CD8-positive, alpha-beta T cell (primary cell): ENCODE measurements at places on chromosomes 11 and 22.
A peak's percentile ranks its signal among the peaks of the same experiment; 100 is the strongest.

DNA sequence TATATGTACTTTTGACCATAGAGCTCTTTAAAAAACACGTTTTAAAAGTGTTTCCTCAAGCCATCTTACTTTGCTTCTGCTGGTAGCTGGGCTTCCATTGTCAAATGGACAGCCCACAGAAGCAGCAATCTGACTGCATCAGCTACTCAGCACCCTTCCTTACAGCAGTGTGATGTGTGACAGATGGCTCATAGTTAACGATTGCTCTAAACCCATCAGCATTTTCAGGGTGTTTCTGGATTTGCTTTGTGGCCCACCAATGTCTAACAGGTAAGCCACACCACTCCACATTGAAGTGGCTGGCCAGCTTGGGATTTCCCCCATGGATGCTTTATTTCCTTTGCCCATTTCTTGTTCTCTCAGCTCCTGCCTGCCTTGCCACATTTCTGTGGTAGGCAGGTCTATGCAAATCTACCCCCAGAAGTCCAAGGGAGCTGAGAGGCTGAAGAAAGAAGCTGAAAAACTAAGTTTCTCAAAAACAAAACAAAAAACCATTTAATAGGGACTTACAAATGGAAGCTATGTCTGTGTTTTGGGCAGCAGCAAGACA is 7.3 kb upstream of the FAR1 start:
- no peak for DNase-seq

- DNase-seq, result no peak
These were observed 229.0 kb downstream of the BLID start for GRCh38 chr11:121886996-121887395.

DNA sequence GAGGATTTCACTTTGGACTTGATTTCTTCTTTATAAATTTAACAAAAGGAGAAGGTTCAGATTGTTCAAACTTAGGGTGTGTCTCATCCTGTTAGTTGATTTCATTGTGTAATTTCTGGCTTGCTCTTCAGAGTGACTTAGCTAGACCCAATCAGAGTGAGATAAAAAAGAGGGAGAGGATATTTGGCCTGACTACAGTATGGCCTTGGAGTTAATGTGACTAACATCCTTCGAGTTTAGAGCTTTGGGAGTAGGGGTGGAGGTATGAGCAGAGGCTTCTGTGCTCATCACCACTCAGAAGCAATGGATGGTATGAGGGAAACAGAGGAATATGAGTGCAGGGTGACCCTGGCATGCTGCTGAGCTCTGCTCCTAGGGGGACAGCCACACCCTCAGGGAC is 114.2 kb downstream of the ME3 start:
- DNase-seq, result no peak

- DNase-seq, result no peak
These were observed 28.0 kb downstream of the KCNQ1OT1 start for GRCh38 chr11:2671748-2672147.

- no peak for DNase-seq
These were observed 157.7 kb upstream of the NECTIN1 start for GRCh38 chr11:119886667-119887230.

GRCh38 chr11:12222055-12222792 is 111.8 kb downstream of the MICAL2 start:
- no peak for DNase-seq

DNA sequence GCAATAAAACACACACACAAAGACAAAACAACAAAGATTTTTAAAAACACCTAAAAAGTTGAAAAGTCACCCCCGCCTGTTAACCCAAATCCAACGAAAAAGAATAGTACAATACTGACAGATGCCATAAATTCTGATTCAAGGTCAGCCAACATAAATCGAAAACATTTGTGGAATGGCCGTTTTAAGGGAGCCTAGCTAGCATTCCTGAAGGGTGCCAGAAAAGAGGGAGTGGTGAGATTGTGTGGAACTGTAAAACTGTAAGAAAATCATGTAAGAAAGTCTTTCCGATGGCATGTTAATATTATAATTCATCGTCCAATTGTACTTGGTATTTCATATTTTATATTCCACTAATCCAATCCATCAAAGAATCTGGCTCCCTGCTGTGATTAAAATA is 75.1 kb downstream of the RAB38 start:
- DNase-seq, result no peak

DNA sequence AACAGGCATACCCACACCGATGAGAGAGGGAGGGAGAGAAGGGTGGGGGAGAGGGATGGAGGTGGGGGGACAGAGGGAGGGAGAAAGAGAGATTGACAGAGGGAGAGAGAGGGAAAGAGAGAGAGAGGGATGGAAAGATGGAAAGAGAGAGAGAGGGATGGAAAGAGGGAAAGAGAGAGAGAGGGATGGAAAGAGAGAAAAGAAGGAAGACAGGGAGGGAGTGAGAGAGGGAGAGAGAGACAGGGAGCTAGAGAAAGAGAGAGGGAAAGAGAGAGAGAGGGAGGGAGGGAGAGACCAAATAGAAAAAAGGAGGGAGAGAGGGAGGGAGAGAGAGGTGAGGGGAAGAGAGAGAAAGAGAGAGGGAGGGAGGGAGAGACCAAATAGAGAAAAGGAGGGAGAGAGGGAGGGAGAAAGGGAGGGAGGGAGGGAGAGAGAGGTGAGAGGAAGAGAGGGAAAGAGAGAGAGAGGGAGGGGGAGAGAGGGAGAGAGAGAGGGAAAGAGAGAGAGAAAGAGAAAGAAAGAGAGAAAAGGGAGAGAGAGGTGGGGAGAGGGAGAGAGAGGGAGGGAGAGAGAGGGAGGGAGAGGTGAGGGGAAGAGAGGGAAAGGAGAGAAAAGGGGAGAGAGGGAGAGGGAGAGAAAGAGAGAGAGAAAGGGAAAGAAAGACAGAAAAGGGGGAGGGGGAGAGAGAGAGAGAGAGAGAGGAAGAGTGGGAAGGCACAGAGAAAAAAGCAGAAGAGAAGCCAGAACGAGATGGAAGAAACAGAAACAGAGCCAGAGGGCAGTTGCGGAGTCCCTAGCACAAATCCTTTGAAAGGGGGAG is 23.8 kb downstream of the MB start:
- DNase-seq, result no peak

DNA sequence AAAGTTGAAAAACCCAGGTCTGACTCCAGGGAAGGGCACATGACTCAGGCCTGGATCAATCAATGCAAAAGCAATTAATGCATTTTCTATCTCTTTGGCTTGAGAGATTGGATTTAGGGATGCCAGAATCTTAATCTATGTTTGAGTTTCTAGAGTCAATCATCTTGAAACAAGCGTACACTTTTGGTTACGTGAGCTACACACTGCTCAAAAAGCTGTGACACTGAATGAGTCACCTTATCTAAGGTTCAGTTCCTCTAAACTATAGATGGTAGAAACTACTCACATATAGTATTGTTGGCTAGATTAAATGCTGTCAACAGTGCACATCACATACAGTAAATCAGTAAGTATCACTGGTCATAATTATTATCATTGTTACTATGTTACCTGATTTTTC is 24.2 kb downstream of the MRE11 start:
- DNase-seq, result no peak

DNA sequence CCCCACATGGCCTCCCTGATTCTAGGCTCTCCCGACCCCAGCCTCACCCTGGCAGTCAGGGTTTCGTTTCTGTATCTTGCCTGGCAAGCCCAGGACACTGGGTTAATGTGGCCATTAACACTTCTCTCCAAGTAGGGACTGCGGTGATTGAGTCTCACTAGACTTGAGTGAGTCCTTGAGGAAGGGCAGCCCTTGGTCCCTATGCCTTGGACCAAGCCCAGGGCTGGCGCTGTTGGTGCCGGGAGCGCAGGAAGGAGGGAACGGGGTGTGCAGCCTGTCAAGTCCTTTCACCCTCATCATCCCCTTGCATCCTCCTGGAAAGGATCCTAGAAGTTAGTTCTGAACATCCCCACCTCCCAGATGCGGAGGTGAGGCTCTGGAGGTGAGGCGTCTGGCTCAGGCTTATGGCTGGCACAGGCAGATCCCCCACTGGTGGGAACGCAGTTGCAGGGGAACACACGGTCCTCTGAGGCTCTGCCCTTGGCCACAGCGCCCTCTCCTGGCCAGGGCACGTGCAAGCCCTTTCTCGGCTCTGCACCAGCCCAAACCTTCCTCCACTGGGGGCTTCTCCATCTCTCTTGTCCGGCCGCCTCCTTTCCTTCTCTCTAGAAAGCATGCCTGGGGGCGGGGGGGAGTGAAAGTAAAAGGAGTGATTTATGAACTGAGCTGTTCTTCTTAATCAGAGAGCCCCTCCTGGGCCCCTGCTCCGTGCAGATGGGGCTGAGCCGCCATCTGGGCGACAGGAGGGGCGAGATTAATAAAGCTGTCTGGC is 56.7 kb downstream of the TP53I11 start:
- DNase-seq, result peak; percentile 72

GRCh38 chr11:119671051-119671450 is 57.9 kb downstream of the NECTIN1 start:
- DNase-seq, result no peak

DNA sequence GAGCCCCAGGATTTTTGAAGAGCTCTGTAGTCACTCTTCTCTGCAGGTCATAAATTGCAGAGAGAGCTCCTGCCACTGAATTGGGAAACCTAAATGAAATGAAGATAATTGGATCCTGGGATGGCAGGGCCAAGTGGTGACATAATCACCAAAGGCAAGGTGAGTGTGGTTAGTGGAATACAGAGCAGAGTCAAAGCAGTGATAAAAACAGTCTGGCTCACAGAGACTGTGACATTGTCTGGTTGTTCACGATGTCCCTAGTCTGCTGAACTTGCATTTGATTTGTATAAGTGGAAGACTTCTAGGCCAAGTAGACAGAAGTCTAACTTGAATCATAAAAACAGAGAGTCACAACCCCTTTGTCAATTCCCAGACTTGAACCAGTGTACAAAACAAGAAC is 26.8 kb upstream of the SPATA19 start:
- no peak for DNase-seq

GRCh38 chr22:41831828-41832552 is 915 bp upstream of the SREBF2 start:
- peak; percentile 29 for DNase-seq

DNA sequence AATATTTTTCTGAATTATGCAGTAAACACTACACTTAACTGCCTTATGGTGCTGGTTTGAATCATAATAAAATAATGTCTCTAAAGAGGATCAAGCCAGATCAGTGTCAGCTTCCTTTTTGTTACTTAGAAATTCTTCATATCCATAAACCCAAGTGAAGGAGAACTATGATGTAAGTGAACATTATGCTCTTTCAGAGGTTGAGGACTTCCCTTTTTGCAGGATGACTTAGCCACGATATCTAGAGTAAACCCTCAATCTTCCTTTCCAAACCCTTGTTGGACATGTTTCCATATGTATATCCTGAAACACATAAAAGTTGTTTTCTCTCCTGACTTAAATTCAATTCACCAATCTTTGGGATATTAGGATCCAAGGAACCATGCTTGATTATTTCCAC is 19.1 kb downstream of the OR8D1 start:
- no peak for DNase-seq

DNA sequence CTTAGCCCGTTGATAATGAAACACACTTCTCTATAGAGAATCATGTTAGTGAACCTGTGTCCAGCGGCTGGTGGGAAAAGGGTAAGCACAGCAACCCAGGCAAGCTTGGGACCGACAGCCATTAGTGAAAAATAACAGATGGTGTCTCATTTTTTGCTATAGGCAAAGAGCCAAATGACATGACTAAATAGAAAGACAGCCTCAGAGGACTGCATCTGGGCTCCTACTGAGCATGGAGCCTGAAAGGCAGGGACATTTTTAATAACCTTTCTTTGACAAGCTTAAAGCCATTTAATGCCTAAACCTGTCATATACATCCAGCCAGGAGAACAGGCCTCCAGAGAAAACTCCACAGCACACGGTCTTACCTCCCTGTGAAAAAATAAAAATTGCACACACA is 67.0 kb downstream of the FANCF start:
- DNase-seq, result no peak

- no peak for DNase-seq
These were observed 33.8 kb upstream of the HSD17B12 start for GRCh38 chr11:43646767-43647166.

GRCh38 chr11:115687934-115688333 is 183.7 kb upstream of the CADM1 start:
- no peak for DNase-seq

- DNase-seq, result peak; percentile 17
These were observed 1.0 kb upstream of the FNBP4 start for GRCh38 chr11:47768101-47768612.

DNA sequence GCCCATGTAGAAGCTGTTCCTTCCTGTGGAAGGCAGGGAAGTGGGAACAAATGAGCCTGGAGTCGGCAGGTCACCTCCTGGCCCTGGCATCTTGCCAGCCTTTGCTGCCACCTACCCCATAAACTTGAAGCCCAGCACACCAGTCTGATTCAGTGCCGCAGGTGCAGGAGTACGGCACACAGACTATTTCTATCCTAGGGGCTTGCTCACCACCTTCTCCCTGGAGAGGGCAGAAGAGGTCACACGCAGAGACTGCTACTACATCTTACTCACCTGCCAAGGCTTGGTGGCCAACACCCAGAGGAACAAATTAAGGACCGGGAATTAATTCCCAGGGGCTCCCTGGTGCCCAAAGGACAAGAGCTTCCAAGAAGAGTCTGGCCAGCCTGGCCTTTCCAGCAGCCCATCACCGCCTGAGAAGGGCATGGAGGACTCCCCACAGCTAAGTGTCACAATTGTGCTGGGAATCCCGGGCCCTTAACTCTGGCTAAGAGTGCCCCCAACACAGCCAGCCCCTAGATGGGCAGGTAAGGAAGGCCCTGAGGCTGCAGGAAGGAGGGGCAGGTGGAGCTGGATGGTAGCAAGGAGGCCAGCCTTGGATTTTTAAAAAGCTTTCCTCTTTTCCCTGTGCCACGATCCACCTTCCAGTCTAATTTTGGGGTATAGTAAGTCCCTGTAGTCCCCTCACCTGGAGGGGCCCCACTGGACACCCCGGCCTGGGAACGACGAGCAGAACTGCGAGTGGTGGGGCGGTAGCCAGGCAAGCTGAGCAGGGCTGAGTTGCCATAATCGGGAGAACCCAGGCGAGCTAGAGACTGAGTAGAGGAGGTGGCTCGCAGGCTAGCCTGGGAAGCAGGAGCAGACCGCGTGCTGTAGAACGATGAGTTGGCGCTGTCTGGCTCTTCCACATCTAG is 6.9 kb downstream of the IL18BP start:
- DNase-seq, result no peak

GRCh38 chr11:5631417-5631816 is 6.6 kb downstream of the TRIM34 start:
- no peak for DNase-seq

DNA sequence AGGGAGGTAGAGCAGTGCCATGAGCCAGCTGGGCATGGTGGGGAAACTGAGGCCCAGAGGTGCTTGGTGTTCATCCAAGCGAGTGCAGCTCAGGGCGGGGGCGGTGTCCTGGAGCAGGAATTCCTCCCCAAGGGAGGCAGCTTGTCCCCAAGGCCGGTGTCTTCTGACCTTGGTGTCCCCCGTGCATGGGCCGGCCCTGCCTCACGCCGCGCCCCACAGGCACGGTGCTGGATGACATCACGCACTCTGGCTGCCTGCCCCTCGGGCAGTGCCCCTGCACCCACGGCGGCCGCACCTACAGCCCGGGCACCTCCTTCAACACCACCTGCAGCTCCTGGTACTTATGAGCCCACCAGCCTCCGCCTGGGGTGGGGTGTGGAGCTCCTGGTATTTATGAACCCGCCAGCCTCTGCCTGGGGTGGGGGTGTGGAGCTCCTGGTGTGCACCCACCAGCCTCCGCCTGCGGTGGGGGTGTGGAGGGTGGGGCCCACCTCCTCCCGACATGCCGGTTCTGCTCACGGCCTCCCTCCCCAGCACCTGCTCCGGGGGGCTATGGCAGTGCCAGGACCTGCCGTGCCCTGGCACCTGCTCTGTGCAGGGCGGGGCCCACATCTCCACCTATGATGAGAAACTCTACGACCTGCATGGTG is 6.7 kb downstream of the MUC5B start:
- no peak for DNase-seq
